ENCODE measurements at places on chromosomes 12 and 14.

DNA sequence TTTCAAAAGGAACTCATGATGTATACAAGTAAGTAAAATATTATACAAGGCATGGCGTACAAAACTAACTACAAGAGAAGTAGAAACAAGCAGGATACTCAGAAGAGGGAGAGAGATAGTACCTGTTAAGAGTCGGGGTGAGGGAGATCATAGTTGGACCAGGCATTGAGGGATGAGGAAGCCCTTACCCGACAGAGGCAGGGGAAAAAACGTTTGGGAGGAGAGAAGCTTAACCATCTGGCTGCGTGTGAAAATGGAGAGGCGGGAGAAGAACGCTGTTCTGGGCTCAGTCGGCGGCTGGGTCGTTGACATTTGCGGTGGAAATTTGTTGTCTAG, 575 bp upstream of the FMNL3 start:
- DNase-seq = no peak

- no peak for DNase-seq
These were observed 27.2 kb downstream of the SLC15A4 start for GRCh38 chr12:128796439-128797118.

GRCh38 chr12:116542345-116542956, 16.7 kb upstream of the MAP1LC3B2 start:
- DNase-seq = no peak

DNA sequence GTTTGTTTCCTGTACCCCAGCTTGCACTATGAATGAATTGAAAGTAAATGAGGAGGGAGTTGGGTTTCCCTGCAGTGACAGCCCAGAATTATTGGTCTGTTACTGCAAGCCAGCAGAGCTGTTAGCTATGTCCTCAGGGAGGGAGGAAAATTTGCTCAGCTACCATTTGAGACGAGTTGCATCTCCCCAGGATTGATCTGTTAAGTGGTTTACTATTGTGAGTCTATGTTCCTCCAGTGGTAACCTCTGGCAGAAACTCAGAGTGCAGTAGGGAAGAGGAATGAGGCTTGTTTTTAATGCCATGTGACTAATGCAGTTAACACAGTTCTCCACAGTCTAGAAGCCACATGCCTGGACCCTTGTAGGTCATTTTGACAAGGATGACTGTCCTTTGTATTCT, 173.9 kb downstream of the SLC15A4 start:
- no peak for DNase-seq

DNA sequence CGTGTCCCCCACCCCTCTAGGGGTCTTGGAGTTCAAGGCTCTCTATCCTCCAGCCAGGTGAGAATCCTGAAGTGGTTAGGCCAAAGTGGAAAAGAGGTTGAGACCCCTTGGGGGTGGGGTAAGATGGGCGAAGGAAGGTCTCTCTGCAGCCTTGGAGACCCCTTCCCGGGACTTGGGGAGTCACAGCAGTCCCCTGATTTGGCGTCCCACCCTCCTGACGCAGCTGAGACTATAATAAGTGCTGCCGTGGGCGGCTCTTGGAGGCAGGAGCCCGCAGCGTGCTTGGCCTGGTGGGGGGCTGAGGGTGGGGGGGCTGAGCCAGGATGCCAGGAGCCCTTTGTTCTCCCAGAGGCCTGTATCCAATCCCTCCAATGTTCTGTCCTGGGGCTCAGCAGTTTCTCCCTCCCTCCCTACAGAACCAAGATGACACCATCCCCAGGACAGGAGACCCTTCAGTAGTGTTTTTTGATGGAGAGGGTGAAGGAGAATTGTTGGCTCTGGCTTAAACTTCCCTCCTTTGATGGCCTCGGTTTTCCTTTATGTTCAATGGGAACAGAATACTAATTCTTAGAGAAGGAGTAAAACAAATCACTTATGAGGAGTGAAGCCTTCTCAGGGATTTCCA, 1.5 kb upstream of the AGAP2 start:
- no peak for DNase-seq

DNA sequence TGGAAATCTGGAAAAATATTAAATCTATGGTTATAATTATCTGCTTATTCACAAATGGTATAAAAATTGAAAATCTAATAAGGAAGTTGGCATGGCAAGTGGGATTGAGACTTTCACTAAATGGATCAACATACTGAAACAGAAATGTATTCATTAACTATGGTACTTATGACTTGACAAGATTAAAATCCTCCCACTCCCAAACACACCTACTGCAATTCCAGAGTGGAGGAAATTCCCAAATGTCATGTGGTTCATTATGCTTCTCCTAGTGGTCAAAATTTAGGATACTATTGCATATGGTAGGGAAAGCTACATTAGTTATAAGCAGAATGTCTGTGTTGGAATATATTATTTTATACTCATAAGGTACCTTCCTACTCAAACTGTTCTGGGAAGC, 265.3 kb upstream of the PRICKLE1 start:
- DNase-seq = no peak

- peak; percentile 26 for DNase-seq
These were observed 36.1 kb downstream of the BAZ2A start for GRCh38 chr12:56593909-56594621.

GRCh38 chr14:89288114-89288513, 128.9 kb downstream of the FOXN3 start:
- no peak for DNase-seq

GRCh38 chr12:1629338-1630132, 504 bp downstream of the WNT5B start:
- DNase-seq = no peak

DNA sequence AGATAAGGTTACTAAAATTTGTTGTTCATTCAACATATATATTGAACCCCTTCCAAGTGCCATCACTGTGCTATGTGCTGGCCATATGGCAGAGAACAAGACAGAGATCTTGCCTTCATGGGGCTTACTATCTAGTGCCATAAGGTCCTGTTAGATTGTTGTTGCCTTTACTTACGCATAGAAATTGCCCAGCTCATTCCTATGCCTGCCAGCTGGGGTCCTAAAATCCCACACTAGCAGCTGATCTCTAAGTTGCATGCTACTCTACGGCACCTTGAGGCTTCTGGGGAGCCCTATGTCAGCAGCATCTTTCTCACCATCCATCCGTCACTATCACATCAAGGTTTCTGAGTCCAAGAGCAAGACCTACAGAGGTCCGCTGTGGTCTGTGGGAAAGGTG, 1.4 kb upstream of the KCNK10 start:
- no peak for DNase-seq

DNA sequence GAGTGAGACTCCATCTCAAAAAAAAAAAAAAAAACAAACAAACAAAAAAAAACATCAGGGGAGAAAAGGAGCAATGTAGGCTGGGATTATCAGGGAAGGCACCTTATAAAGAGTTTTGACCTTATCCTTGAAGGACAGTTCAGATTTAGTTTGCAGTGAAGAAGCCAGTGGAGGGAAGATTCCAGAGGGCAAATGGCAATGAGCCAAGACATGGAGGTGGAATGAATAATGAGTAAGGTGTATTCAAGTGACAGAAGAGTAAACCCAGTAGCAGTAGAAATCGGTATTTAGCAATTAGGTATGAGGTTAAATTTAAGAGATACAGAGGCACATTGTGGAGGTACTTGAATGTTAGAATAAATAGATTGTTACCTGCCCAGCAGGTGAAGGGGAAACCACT, 2.2 kb upstream of the DUSP16 start:
- DNase-seq = no peak

- DNase-seq = no peak
These were observed 69.5 kb downstream of the ADAMTS20 start for GRCh38 chr12:43482311-43483085.

DNA sequence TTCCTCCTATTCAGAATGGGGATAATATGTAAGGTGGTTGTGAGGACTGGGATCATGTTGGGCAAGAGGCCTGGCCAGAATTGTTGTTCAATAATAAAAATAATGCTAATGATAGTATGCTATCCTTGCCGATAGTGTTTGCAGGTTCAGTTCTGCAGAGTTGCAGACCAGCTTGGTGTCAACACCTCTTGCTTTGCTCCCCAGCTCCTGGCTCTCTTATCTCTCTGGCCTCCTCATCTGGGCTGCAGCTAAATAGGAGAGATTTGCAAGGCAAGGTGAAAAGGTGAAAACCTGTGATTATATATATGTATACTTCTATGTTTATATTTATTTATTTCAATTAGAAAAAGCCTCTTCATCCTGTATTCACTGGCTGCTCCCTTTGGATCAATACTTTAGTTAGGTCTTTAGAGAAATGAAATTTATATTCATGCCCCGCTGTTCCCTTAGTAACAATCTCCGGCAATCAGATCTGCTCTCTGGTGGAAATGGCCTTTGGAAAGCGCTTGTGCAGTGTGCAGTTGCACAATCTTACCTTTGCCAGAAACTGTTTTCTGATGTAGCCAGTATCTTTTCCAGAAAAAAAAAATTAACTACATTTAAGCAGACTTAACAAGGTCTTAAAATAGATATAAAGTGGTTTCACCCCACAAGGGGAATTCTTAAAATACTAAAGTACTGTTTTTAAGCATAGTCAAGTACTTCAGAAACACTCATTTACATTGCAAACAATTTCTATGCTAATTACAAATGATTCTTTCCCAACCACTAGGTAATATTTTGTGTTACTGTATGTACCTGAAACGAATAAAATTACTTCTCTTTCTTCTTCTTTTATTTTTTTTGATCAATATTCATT, 19.1 kb upstream of the ACVR1B start:
- DNase-seq = no peak

DNA sequence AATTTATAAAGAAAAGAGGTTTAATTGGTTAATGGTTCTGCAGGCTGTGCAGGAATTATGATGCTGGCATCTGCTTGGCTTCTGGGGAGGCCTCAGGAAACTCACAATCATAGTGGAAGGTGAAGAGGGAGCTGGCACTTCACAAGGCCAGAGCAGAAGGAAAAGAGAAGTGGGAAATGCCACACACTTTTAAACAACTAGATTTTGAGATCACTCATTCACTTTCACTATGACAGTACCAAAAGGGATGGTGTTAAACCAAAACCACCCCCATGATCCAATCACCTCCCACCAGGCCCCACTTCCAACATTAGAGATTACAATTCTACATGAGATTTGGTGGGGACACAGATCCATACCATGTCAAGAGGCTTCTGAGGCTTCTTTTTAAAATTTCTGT, 62.6 kb downstream of the SLC38A4 start:
- DNase-seq = no peak

- DNase-seq = no peak
These were observed 313.6 kb downstream of the NUAK1 start for GRCh38 chr12:105825141-105825540.
